Right forelimb (tissue), 1 donor: ENCODE measurements at places on chromosomes 2 and 18.

DNA sequence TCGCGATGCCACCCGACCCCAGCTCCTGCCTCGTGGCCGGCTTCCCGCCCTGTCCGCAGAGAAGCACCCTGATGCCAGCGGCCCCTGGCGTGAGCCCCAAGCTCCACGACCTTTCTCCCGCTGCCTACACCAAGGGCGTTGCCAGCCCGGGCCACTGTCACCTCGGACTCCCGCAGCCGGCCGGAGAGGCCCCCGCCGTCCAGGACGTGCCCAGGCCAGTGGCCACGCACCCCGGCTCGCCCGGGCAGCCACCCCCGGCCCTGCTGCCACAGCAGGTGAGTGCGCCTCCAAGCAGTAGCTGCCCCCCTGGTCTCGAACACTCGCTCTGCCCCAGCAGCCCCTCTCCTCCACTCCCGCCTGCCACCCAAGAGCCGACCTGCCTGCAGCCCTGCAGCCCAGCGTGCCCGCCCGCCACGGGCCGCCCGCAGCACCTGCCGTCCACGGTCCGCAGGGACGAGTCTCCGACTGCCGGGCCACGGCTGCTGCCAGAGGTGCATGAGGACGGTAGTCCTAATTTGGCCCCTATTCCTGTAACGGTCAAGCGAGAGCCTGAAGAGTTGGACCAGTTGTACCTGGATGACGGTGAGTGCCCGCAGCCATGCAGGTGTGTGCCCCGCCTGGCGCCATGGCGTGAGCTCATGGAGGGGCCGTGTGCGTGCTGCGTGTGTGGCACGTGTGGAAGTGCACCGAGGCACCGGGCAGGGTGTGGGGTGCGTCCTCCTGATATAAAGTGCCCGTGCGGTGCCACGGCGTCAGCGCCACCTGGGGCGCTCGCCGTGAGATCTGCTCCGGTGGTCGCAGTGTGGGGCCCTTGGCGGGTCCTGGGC, 90.8 kb downstream of the NFATC1 start:
- peak; percentile 46 for DNase-seq

DNA sequence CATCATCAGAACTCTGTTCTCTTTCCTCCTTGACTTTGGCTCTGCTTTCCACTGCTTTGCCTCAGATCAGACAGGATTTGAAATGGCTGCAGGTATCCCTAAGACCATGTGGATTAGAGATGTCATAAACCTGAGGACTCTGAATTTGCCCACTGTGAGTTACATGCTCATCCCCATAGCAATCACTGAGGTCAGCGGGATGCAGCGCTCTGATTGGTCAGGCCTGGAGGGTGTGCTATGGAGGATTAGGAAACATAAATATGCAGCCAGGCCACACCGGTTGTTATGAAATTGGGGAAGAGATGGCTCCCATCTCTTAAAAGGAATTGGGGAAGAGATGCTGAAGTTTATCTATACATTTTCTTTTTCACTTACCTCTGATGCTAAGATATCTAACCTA, 73.7 kb upstream of the DNAJC10 start:
- no peak for DNase-seq

GRCh38 chr18:49754866-49755265, 58.5 kb downstream of the ACAA2 start:
- no peak for DNase-seq

DNA sequence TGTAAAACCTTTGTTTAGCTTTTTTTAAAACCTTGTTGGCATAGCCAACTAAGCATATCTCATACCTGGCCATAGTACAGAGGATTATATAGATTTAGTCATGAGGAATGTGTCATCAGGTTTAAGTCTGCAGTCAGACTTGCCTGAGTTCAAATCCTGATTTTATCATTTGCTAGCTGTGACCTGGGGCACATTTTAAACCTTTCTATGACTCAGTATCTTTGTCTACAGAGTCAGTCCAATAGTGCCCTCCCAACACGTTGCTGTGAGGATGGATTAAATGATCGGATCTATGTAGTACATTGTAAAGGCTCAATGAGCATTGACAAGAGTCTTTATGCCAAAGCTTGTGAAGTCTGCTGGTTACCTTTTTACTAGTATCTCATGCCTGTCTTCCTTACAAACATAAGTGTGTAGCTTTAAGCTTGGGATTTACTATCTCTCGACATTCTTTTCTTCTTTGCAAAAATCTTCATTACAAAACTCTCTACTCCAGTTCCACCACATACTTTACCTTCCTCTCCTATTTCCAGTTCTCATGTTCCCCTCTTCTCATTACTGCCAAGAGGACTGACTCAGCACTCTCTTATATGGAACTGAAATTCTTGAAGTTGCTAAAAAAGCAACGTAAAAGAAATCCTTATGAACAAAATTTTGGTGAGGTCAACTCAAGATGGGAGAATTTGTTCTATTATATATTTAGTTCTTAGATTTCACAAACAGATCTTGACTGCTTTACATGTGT, 68.1 kb upstream of the RBMS1 start:
- DNase-seq, result no peak

DNA sequence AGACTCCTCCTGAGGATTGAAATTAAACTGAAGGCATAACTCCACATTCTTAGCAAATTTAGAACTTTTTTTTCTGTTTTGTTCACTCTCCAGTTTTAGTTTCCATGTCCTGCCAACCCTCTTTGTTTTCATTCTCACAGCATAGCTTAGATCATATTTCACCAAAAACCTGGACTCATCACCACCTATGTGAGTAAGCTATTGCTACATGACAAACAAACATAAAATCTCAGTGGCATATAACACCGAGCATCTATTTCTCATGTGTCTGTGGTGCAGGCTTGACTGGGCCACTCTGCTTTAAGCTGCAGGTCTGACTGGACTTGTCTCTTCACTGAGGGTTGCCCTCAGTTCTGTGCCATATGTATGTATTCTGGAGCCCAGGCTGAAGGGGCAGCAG, 385.2 kb downstream of the ARHGAP15 start:
- no peak for DNase-seq

DNA sequence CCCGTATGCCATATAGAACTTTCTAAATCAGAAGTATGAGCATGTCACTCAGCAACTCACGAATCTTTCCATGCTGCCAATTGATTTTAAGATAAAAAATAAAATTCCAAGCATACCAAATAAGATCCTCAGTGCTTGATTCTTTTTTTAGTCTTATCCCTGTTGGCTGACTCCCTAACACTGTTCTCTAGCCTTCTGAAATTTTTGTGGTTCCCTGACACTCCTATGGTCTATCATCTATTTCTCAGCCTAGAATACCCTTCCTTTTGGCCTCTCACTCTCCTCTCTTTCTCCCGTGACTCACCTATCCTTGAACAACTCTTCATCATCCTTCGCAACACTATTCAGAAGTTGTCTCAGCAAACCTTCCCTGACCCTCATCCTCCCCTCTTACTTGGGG, 50.5 kb downstream of the CCDC141 start:
- DNase-seq, result no peak

DNA sequence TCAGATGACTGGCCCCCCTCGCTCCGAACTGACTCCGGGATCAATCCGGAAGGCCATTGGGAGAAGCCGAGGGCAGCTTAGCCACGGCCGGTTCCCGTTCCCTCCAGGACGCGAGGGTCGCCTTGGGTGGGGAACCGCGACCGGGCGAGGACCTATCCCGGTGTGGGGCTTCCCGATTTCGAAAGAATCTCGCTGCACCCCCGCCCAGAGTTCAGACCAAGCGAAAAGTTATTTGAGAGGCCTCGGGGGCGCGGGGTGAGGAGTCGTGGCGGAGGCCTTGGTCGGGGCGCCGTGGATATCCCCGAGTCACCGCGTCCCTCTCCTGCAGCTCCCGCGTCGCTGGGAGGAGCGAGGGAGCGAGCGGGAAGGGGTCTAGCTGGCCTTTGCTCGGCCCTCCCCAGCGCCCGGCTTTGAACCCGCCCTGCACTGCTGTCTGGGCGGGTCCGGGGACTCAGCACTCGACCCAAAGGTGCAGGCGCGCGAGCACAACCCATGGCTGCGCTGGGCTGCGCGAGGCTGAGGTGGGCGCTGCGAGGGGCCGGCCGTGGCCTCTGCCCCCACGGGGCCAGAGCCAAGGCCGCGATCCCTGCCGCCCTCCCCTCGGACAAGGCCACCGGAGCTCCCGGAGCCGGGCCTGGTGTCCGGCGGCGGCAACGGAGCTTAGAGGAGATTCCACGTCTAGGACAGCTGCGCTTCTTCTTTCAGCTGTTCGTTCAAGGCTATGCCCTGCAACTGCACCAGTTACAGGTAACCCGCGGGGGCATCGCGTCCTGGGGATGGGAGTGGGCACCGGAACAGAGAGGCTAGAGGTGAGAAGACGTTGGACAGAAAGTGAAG, at the start of gene CYP27A1:
TSS of gene CYP27A1 (plus strand) at position 457 of the 837 bp plus-strand sequence. CDS start at position 493, 36 bp downstream.
- DNase-seq, result peak; percentile 74
